Stimulated activated CD8-positive, alpha-beta memory T cell treated with anti-CD3 and anti-CD28 coated beads, Interleukin-7, amount 100 ng/mL, for 4 hours (primary cell): ENCODE measurements at places on chromosomes 12 and 14.

GRCh38 chr12:94263011-94263811 is 114.8 kb downstream of the PLXNC1 start:
- DNase-seq: peak; percentile 58

DNA sequence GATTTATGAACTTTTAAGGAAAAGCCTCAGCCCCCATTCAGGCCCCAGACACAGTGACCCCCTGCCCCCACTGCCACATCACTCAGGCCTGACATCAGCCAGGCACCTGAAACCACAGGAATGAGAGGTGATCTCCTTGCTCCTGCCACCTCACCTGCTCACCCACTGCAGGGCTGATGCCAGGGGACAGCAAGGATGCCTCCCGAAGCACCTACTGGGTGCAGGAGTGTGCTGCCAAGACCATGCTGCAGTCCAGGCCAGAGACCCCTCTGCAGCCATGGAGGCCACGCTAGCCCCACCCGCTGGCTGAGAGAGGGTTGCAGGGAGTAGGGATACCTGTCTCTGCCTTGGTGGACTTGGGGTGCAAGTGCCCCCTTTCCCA is 18.6 kb upstream of the KRT7 start:
- no peak for DNase-seq

- DNase-seq: no peak
Observed at GRCh38 chr14:58747181-58747580, 109.4 kb downstream of the DACT1 start.

GRCh38 chr14:100677554-100678468 is 48.9 kb upstream of the DLK1 start:
- no peak for DNase-seq

- DNase-seq: no peak
Observed at GRCh38 chr12:130704606-130705005, 11.5 kb downstream of the RIMBP2 start.

DNA sequence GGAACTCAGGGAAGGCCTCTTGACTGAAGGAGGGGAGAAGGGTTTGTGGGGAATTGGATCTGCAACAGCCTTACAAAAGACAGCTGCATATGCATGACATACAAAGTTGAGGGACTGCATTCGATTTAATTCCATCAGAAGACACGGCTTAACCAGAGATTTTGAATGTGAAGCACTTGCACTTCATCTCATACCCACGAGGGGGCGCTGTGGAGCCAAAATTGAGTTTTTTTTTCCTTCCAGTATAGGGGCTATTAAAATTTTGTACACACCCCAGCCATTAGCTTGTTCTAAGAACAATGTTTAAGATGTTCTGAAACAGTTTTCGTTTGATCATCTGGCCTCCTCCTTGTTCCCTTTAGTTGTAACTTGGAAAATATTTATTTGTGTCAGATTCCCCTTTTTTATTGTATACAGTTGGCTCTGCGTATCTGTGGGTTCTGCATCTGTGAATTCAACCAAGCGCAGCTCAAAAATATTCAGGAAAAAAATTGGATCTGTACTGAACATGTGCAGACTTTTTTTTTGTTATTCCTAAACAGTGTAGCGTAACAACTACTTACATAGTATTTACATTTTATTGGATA is 1.6 kb downstream of the SUDS3 start:
- peak; percentile 65 for DNase-seq

- DNase-seq: no peak
Observed at GRCh38 chr12:78275886-78276285, 445.2 kb downstream of the NAV3 start.

- DNase-seq: no peak
Observed at GRCh38 chr12:46357438-46358324, 14.9 kb downstream of the SLC38A2 start.

GRCh38 chr12:47021298-47021697 is 58.1 kb upstream of the PCED1B start:
- DNase-seq: no peak

DNA sequence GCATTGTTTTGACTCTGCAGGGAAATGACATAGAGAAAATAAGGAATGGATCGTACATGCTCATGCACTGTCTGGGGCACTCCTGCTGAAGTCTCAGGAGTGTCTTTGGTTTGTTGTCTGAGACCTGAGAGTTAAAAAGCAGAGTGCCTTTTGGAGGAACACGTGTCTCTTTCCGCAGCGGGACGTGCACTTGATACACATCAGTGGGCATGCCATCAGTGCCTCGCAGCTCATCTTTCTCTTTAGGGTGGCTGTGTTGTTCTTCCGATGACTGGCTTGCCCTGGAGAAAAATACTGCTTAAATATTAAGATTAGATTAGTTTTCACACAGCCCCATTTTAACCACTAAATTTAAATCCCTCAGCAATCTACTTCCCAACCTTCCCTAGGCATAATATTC is 835.9 kb downstream of the DIO2 start:
- no peak for DNase-seq

DNA sequence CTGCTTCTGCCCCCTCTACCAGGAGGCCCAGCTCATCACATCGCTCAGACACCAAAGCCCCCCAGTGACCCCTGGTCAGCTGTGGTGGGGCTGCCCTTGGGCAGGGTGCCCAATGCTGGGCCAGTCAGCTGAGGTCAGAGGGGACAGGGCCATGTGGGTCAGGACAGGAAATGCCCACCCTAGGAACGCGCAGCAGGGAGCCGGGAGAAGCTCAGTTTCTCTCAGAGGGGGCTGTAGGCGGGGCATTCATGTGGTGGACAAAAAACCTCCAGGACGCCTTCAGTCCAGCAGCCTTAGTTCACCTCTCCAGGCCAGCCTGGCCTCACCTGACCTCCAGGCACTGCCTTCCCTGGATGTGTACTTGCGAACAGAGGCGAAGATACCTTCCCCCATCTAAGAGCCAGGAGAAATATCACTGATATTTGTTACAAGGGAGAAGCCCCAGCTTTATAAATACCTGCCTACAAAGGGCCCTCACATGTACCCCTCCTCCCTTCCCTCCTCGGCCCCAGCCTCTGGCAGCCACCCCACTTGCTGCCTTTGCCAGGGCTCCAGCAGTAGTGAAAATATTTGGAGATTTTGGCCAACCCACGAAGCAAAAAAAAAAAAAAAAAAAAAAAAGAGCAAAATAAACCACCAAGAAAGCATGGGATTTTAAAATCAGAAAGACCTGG is 41.9 kb upstream of the PLEKHG6 start:
- no peak for DNase-seq

- no peak for DNase-seq
Observed at GRCh38 chr14:93105362-93105761, 10.4 kb downstream of the ITPK1 start.

GRCh38 chr14:98280436-98280835 is 991.6 kb downstream of the BCL11B start:
- no peak for DNase-seq

DNA sequence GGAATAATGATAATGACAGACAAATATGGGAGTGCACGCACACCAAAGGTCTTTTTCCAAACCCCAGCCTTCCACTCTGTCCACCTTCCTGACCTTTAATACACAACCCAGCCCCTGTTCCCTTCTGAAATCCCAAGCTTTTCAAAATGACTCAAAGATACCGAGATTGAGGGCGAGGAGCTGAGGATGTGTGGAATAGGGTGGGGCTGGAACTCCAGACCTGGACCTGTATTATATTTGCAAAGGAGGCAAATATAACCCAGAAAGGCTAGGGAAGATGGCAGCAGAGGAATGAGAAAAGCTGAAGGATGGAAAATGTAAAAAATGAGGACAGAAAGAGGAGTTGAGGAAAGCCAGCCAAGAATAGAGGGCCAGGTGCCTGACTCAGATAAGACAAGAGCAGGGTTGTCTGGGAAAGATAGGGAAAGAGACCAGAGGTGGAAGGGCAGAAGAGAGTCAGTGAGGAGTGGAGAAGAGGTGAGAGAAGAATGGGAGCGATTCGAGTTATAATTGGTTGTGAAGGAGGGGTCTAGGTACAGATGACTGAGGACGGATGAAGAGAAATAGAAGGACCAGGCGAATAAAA is 1.0 kb upstream of the PTMS start:
- no peak for DNase-seq

GRCh38 chr12:8685051-8685450 is 12.7 kb upstream of the RIMKLB start:
- DNase-seq: no peak

GRCh38 chr12:113054948-113055486 is 1.5 kb upstream of the DTX1 start:
- no peak for DNase-seq

- no peak for DNase-seq
Observed at GRCh38 chr12:51751661-51752060, 96.9 kb downstream of the FIGNL2 start.

GRCh38 chr14:86777963-86778602 is 1214.9 kb downstream of the GALC start:
- no peak for DNase-seq

DNA sequence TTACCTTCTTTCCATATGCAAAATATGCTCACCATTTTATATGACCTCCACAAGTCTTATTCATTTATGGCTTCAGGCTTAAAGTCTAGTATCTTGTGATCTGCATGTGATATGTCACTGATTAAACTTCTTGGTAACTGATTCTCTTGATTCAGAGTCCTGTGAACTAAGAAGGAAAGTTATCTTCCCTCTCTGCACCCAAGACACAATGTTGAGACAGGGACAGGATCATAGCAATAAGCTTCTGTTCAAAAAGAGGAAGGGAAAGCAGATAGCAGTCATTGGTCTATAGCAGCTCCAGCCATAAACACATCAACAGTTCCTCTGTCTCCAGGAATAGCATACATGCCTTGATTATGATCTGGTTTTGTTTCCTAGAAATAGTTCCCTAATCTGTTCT is 103.1 kb downstream of the UNC79 start:
- no peak for DNase-seq

- no peak for DNase-seq
Observed at GRCh38 chr14:92465353-92466055, 48.1 kb upstream of the RIN3 start.

GRCh38 chr12:18277196-18277595 is 15.9 kb downstream of the PIK3C2G start:
- no peak for DNase-seq

DNA sequence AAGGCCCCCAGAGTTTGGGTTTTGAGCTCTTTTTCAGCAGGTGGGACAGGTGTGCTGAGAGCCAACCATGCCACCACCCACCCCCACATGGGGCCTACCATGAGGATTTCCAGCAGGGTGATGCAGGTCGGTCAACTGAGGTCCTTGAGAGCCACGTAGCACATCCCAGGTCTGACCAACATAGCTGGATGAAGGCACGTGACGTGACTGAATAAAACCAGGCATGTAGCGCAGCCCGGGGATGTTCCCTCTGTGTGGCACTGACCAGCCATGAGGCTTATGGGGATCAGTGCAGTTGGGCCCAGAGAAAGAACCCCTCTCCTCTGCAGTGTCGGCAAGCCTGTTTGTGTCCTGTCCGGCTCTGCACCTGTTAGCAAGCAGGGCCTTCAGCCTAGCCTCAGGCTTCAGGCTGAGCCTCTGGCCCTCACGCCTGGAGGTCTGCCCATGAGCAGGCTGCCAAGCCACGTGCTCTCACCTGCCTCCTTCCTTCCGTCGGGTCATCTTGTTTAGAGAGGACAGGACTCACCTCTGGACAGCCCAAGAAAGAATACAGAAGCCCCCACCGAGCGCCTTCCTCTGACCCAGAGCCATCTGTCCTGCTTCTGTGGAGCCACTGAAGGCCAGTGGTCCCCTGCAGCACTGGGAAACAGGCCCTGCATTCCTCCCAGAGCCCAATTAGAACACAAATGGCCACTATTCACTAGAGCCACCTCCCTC is 38.5 kb downstream of the TSPAN11 start:
- DNase-seq: no peak

- no peak for DNase-seq
Observed at GRCh38 chr12:16121953-16122352, 155.5 kb downstream of the SLC15A5 start.

GRCh38 chr12:29519585-29520182 is 22.2 kb upstream of the OVCH1 start:
- no peak for DNase-seq

DNA sequence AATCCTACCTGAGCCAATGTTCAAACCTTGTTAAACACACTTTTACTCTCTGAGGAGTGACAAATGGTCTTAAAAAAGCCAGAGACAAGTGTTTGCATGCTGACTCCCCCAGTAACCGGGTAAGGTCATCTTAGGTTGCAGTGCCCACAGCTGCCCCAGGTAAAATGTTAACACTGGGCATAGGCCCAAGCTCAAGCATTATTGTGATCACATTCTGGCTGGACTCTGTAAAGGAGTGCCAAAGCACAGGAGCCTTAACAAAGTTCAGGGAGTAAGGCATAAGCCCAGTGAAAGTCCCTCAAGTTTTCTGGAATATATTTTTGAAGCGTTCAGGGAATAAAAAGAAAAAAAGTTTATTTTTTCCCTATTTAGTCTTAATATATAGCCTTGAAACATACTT is 8.6 kb downstream of the EDDM3A start:
- no peak for DNase-seq

DNA sequence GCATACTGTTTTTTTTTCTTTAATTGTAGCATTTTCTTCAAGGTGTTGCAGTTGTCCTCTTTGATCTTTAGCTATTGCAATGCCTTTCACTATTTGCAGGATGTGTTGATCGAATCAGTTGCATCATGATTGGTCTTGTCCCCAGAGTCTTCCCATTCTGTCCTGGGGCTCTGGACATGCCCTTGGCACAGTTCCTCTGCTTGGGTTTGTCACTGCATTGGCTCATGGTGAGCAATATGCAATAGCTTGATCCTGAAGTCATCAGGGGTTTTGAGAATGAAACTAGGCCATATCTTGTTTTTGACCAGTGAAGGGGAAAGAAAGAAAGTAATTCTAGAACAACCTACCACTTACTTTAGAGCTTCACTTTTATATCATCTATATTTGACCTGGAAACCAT is 281.5 kb downstream of the TMEM117 start:
- no peak for DNase-seq

- DNase-seq: no peak
Observed at GRCh38 chr14:87278415-87278814, 714.6 kb downstream of the GALC start.

DNA sequence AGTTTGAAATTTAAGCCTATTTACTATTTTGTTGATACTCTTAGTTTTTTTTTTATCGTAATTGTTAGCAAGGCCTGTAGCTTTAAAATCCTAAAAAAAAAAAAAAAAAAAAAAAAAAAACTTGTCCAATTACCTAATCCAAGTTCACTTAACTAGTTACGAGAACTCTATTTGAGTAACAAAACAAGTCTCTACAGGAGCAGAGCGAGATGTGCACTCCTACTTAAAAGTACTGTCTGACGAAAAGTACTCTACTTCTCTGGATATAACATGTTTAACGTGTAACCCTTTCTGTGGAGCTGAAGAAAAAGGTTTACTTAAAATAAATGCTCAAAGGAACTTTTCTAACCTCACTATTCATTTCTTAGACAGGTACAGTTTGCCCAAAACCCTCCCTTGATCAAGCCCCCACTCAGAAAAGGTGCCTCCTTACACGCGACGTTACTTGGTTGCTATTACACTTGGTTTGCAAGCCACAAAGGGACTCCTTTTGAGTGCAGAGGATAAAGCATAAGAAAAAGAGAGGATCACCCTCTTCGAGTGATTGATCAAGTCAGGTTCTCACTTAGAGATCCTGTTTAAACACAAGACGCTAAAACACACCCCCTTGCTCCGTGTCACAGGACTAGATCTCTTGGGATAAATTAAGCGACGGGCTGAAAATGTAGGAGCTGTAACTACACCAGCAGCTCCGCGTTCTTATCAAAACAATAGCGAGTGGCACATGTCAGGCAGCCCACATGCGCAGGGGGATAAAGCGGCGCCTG is 2.2 kb downstream of the BAZ1A start:
- no peak for DNase-seq

GRCh38 chr14:27845241-27845850 is 921.2 kb upstream of the FOXG1 start:
- DNase-seq: no peak
